CD4-positive, alpha-beta T cell treated with Interleukin-21 for 1 hour (primary cell): ENCODE measurements at places on chromosomes 4 and X.

GRCh38 chrX:24799078-24799477 lies 105.4 kb downstream of the POLA1 start:
- no peak for DNase-seq

DNA sequence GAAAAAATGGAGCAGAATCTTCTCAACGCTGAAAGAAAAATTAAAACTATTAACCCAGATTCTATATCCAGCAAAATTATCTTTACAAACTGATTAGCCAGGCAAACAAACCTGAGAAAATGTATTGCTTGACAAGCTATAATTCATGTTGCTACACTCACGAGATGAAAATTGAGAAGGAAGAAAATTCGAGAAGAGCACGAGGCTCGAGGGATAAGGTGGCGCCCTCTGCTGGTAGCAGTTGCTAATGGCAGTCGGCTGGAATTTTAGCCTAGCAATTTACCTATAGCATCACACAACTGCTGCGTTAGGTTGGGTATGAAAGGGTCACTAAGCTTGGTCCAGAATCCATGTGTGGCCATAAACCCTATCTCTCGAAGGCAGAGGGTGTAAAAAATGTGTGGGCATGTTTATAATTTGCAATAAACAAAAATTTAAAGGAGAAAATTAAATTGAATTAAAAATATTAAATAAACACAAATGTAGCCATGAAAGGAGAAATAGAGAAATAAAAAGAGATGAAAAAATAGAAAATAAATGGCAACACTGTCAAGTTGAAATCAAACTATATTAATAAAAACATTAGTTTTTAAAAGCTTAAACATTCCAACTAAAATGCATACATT lies 126.6 kb downstream of the PPP4R3C start:
- no peak for DNase-seq

DNA sequence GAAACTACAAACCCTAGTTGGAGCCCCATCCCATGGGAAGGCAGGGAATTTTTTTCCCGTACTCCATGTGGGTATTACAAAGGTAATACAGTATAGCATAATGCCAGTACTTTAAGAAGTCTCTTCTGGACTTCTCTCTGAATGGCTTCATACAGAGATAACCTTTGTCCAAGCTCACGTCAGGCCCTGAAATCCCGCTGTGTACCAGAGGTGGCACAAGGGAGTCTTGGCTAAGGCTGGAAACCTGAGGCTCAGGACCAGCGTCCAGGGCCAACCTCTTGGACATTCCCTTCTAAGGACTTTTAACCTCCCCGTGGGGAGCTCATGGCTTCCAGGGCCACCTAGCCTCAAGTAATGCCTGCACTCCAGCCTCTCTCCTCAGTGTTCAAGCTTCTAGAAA lies 338.9 kb upstream of the FAM241A start:
- DNase-seq = no peak

DNA sequence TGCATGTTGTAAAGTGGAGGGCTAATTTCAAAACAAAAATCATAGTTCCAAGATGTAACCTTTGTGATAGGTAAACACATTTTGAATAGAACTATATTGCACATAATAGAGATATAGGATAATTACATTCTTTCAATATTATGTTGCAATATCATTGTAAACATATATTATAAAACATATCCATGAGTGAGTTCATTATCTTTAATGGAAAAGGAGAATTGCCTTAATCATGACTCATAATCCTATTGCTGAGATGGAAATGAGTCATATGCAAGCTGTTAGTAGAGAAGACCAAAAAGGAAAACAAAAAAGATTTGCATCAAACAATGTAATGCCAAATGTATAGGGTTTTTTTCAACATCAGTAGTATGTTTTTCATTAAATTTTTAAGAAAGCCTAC lies 73.7 kb upstream of the WDR44 start:
- DNase-seq = no peak

GRCh38 chr4:118102195-118102594 lies 67.9 kb downstream of the NDST3 start:
- no peak for DNase-seq

GRCh38 chrX:45794323-45794994 lies 593.8 kb upstream of the DIPK2B start:
- DNase-seq = no peak

- DNase-seq = no peak
Measured at GRCh38 chr4:38442073-38442788, 221.8 kb upstream of the KLF3 start.

DNA sequence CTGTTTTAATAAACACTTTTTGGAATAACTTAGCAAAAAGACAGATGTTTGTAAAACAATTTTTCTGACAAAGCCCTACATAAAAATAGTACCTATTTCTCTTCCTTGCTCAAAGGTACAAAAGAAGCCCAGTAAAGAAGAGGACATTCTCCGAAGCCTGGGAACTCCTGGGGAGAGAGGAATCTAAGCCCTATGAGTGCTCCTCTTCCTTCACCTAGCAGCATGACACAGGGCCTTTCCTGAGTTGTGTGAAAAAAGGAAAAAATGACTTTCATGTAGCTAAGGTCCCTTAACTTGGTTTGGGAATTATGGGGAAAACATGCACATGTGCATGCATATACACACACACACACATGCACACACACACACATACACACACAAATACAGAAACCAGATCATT lies 586.9 kb downstream of the TMA16 start:
- DNase-seq = no peak

DNA sequence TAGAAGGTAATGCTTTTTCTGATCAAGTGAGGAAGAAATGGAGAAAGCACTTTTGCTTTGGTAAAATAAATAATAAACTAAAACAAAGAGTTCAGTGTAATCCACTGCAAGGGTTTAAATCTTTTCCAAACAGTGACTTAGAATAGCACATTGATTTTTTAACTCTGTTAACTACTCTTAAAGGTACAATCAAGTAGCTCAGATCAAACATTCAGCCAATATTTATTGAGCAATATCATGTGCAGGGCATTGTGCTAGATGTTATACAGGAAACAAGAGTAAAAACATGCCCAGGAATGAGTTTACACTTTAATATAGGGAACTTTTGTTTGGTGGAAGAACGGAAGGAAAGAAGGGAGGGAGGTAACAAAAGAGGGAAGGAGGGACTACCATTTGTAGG lies 479.8 kb downstream of the KLHL13 start:
- no peak for DNase-seq

GRCh38 chr4:145154573-145154972 lies 25.8 kb downstream of the OTUD4 start:
- DNase-seq = peak; percentile 39

DNA sequence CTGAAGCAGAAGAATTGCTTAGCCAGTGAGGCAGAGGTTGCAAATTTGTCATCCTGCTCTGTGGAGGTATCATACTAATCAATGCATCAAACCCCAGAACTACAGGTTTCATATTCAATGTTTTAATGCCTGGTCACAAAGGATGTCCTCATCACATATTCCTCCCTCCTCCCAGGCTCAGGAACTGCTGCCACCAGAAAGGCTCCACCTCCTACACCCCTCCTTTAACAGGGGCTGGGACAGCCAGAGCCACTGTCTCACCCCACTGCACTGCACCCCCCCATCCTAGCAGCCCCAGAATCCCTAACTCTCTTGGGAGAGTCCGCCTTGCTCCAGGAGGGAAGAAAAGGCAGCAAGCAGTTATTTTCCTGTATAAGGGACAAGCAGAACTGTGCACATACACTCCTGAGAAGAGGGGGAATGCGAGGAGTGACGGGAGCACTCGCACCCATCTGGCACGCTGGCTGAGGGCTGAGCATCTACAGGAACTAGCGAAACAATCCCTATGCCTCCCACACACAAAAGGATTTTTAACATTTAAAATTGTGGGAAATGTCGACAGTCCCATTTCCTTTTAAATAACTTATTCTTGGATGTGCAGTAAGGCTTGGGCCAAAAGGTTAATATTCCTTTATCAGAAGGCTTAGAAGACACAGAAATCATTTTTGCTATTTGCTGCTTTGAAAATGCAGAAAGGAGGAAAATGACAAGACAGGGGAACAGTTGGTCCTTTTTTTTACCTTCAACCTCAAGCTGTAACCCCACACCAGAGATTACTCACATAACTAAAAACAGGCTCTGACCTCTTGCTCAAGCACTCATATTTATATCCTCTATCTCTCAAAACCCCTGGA lies 27.8 kb downstream of the CD99L2 start:
- DNase-seq = no peak

GRCh38 chr4:95186666-95187065 lies 362.1 kb downstream of the UNC5C start:
- DNase-seq = no peak

DNA sequence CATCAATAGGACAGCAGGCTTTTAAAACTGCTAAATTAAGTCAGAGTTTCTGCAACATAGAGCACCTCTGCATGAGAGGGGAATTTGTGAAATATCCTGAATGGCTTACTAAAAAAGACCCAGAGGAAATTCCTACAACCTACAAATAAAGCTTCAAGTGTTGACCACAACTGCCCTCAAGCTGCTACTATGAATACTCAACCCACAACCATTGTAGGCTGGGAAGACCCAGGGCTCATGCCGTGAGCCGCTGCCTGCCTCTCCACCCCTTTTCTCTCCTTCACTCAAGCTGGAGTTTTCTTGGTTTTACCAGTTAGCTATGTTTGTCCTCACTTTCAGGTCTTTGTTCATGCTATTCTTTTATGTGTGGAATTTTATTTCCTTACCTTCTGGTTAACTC lies 151.6 kb downstream of the EMCN start:
- DNase-seq = no peak

DNA sequence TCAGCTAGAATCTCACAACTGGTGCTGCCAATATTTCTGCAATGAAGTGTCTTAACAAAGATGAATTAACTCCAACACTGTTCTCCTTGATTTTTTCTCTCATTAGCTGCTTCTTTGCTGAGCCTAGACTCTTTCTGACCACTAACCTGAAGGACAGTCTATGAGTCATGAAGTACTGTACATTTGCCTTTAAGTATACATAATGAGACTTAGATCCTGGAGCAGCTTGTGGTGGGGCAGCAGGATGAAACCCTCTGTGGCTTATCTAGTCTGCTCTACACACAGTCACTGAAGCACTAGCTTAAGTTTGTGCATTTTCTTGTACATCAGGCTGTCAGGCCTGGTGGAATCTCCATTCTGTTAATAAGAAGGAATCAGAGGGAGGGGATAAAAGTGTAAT lies 307.4 kb upstream of the SMIM31 start:
- no peak for DNase-seq

DNA sequence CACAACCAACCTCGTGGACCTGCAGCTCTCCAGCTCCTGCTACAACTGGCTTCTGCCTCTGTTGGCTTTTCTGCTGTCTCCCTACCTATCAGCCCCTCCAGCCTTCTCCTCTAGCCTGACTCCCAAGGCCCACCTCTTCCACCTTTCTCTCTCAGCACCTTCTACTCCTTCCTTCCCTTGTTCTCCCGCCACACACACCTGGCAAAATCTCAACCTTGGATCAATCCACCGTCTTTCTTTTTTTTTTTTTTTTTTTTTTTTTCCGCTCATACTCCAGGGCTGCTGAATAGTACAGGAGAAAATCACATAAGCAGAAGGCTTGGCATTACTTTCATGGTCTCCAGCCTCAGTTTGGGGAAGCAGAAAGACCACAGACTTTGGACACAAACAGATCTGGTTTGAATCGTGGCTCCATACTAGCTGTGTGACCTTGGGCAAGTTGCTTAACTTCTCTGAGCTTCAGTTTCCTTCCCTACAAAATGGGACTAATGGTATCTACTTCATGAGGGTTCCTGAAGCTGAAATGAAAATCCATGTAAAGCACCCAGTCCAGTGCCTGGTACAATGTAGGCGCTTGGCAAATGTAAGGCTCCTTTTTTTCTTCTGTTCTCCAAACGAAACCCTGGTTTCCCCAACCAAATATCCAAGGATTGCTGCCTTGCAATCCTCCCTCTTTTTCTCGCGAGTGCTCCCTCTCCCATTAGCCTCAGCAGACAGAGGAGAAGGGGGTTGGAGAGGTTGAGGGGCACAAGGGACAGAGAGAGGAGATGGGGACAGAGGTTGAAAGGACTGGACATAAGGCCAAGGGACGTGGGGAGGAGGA lies 1.7 kb downstream of the FGD1 start:
- no peak for DNase-seq

GRCh38 chrX:93874554-93874953 lies 200.5 kb downstream of the FAM133A start:
- no peak for DNase-seq

GRCh38 chrX:83593634-83594294 lies 85.7 kb downstream of the POU3F4 start:
- no peak for DNase-seq

- no peak for DNase-seq
Measured at GRCh38 chr4:111405989-111406388, 739.3 kb upstream of the FAM241A start.

DNA sequence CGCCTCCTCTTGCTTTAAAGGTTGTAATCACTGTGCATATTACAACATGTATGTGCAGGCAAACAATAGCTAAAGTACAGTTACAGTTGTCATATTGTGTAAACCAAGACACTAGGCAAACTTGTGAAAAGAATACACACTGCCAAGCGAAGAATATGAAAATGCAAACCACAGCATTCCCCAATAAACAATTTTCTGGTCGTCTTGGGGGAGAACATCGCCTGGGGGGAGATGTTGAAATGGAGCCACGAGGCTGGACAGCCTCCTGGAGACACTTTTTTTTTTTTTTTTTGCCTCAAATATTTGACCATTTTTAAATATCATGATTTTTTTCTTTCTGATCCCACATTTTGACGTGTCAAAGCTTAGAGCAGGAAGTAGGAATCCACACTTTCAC lies 51.7 kb upstream of the PDLIM3 start:
- no peak for DNase-seq

DNA sequence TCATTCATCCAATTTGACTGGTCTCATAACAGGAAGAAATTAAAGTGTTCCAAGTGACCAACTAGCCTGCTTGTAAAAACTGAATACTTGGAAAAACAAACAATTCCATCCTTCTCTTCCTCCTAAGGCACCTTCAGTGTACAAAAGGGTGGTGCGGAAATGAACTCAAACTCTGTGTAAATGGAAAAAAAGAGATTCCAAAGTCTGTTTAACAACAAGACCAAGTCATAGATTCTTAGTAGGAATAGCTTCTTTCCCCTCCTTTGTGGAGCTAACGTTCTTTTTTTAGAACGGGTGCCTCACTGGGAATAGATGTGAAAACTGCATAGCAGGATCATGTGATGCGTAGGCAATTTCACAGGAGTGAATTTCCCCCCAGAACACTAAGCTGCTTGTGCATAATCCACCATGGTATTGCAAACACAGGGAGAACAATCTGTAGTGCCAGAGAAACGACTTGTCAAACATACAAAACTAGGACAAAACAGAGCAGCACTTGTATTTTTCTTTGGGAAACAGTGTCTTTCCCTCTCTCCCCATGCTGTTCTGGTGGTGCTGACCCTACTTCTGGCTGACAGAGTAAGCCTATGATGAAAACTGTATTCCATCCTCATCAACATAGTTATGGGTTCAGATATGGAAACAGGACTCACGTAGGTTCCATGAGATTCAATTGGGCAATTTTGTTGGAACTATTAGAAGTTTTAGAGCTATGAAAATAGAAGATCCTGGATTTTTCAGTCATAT lies 13.2 kb upstream of the SOD3 start:
- DNase-seq = no peak

DNA sequence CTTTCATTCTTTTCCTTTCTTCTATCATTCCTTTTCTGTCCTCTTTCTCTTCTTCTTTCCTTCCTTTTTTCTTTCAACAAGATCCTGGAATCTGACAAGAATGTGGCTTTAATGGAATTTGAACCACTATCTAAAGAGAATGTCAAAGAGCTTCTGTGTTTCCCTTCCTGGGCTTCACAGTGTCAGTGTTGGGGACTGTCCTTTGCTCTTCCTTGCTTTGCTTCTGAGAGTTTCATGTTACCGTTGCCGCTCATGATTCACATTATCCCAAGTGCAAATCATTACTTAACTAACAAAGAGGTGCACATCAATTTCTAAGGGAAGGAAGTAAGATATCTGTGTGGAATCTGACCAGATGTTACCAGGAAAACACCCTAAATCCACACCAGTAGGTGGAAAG lies 90.5 kb upstream of the DDIT4L start:
- no peak for DNase-seq
